ENCODE measurements at places on chromosomes 3 and 15.

GRCh38 chr15:47388299-47388698 lies 329.0 kb upstream of the SEMA6D start:
- no peak for DNase-seq

DNA sequence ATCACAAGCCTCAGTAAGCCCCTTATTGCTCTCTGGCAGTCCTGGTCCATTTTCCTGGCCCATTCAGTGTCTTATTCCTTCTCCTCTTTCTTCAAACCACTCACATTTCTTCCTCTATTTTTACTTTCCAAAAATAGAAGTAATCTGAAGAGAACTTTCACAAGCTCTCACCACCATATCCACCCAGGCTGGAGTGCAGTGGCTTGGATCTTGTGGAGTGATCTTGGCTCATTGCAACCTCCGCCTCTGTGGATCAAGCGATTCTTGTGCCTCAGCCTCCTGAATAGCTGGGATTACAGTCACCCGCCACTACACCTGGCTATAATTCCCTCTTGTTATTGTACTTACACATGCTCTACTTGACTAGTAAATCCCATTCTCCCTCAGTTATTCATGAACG lies 16.8 kb downstream of the ARMC8 start:
- no peak for DNase-seq

DNA sequence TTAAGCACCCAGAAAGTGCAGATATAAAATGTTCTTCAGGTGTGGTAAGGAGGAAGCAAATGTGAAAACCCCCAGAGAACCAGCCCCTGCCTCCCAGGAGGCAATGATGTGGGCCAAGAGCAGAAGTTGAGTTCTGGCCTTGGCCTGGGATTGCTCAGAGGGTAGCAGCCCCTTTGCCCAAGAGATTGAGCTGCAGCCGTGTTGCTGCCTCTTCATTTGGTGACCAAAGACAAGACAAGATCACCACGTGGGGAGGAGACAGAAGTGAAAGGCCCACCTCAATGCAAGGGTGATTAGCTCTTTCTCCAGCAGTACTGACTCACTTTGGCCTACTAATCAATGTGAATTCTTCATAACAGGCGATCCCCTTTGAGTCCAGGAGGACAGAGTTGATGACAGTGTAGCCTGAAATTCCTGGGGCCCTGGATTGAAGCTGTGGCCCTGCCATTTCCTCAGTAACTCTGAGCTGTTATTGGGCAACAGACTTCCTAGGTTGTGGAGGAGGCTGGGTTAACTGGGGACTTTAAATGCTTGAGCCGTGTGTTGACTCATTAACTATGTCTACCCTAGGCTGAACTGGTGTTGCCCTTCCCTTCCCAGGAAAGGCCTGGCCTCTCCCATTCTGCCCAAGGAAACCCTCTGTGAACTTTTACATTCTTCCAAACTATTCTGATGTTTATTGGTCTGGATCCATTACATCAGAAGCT lies 86.5 kb downstream of the ST6GAL1 start:
- no peak for DNase-seq

GRCh38 chr15:77857419-77857818 lies 220.1 kb downstream of the TBC1D2B start:
- DNase-seq: no peak

DNA sequence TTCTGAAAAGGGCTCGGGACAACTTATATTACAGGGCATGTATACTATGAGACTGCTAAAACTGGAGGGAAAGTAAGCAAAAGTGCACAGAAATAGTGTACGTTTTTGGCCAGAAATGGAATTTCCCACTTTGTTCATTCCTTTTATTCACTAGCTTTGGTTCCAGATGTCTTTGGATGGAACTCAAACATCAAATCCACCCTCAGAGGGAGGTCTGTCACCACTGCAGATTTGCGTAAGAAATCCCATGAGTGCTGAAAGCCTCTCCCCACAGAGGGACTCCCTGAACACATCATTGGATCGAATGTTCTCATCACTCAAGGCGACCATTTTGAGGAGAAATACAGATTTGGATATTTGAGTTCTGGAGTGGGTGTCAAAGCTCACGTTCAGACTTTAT lies 71.6 kb downstream of the FEM1B start:
- no peak for DNase-seq

GRCh38 chr15:40495516-40495915 lies 24.7 kb downstream of the CHST14 start:
- no peak for DNase-seq

GRCh38 chr3:59430341-59430740 lies 380.5 kb upstream of the CFAP20DC start:
- DNase-seq: no peak

GRCh38 chr3:168495932-168496331 lies 400.2 kb upstream of the GOLIM4 start:
- DNase-seq: no peak

GRCh38 chr3:184283681-184284080 lies 7.9 kb downstream of the ECE2 start:
- DNase-seq: no peak

DNA sequence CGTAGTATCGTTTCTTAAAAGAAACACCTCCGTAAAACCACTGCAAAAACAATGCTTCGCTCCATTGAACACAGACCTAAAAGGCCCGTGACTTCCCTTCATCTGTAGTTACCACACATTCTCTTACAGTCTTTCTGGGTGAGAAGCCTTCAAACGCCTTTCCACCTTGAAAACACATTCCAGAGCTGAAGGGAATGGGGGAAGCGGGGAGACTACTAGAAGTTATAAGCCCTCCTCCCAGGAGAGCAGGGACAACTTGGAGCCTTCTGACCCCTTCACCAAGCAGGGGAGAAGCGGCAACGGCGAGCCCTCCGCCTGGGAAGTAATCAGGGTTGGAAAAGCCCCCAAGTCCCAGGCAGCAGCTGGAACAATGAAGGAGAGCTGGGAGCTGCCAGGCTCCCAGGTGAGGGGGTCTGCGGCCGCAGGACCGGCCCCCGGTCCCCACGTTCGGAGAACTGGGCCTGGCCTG lies 461 bp downstream of the SECISBP2L start:
- no peak for DNase-seq

GRCh38 chr3:42575137-42575741 lies 6.5 kb downstream of the SEC22C start:
- DNase-seq: no peak

- no peak for DNase-seq
These were observed 37.8 kb upstream of the SPTSSB start for GRCh38 chr3:161409069-161409468.

DNA sequence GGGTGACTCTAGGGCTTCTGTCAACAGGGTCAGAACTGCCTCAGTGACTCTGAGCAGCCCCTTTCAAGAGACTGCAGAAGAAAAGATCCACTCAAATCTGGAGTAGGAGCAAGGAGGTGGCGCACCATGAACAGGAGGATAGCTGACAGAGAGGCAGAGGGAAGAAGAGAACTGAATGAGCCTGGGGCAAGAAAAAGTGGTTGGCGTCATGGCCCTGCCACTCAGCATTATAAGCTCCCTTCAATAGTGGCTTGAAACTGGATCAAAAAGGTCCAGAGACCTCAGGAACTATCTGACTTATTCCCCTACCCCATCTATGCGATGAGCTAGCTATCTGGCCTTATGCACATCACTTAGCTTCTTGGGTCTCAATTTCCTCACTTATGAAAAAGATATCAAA lies 66.6 kb downstream of the NCEH1 start:
- no peak for DNase-seq
